ENCODE measurements at places on chromosomes 6 and 20.

- DNase-seq: no peak
These were observed 44.6 kb upstream of the NT5E start for GRCh38 chr6:85405175-85405852.

GRCh38 chr6:146914489-146915483 is 289.4 kb upstream of the STXBP5 start:
- DNase-seq: no peak

GRCh38 chr20:59925899-59926298 is 7.5 kb downstream of the SYCP2 start:
- DNase-seq: no peak

GRCh38 chr6:69974193-69974592 is 107.8 kb downstream of the COL19A1 start:
- DNase-seq: no peak

- DNase-seq: no peak
These were observed 86.8 kb downstream of the GJA1 start for GRCh38 chr6:121522265-121522664.

DNA sequence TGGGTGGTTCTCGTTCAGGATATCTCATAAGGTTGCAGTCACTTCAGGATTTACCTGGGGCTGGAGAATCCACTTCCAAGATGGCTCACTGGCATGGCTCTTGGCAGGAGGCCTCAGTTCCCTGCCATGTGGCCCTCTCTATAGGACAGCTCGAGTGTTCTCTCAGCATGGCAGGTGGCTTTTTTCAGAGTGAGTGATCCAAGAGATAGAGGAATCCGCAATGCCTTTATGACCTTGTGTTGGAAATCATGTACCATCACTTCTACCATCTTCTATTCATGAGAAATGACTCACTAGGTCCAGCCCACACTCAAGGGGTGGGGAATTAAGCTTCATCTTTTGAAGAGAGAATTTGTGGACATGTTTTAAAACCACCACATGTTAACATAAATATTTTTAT is 37.8 kb downstream of the PPP1R16B start:
- DNase-seq: peak; percentile 71

DNA sequence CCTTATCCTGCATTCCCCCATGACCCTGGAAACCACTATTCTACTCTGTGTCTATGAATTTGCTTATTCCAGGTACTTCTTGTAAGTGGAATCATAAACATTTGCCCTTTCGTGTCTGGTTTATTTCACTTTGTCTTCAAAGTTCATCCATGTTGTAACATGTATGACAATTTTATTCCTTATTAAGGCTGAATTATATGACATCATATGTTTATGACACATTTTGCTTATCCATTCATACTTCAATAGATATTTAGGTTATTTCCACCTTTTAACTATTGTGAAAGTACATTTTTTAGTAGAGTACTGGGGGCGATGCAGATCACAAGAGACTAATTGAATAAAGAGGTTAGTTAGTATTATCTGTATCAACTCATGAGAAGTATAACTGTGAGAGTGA is 591.6 kb downstream of the UTRN start:
- DNase-seq: no peak

- no peak for DNase-seq
These were observed 129.4 kb upstream of the AFDN start for GRCh38 chr6:167697316-167697715.

GRCh38 chr6:8707956-8708772 is 272.8 kb upstream of the SLC35B3 start:
- no peak for DNase-seq

GRCh38 chr6:53643481-53643965 is 22.0 kb downstream of the KLHL31 start:
- no peak for DNase-seq

- no peak for DNase-seq
These were observed 957.1 kb upstream of the EYS start for GRCh38 chr6:66664112-66664511.

- no peak for DNase-seq
These were observed 93.7 kb downstream of the DST start for GRCh38 chr6:56549014-56549413.

GRCh38 chr6:147837540-147837939 is 329.1 kb downstream of the SAMD5 start:
- DNase-seq: no peak

GRCh38 chr20:31869942-31870725 is at the start of the genes DUSP15 and TTLL9:
Gene DUSP15 (minus strand): TSS chr20:31870527. CDS start chr20:31870337, 190 bp downstream.
Gene TTLL9 (plus strand): TSS chr20:31870634. CDS start chr20:31871127, 493 bp downstream.
- no peak for DNase-seq

DNA sequence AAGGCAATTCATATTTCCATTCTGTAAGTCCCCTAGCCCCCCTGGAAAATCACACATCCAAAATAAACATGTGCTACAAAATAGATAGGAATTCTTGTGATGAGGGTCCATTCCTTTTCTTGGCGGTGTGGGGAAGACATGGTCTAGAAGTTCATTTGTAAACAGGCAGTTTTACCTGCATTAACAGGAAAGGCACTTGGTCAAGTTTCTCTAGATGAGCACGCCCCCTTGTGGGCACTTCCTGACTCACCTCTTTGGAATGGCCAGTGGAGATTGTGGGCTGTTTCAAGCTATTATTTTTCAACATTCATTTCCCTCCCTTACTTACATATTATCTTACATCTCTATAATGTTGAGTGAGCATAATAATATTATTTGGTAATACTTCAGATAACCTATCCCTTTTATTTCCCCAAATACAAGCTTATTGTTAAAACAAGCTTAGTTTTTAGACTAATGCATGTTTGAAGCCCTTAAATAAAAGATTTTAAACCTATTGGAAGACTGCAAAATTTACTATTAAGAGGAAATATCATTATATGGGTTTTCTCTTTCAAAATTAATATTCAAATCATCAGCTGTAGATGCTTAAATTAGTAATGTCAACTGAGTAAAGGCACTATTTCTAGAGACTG is 92.1 kb downstream of the TASP1 start:
- peak; percentile 65 for DNase-seq

DNA sequence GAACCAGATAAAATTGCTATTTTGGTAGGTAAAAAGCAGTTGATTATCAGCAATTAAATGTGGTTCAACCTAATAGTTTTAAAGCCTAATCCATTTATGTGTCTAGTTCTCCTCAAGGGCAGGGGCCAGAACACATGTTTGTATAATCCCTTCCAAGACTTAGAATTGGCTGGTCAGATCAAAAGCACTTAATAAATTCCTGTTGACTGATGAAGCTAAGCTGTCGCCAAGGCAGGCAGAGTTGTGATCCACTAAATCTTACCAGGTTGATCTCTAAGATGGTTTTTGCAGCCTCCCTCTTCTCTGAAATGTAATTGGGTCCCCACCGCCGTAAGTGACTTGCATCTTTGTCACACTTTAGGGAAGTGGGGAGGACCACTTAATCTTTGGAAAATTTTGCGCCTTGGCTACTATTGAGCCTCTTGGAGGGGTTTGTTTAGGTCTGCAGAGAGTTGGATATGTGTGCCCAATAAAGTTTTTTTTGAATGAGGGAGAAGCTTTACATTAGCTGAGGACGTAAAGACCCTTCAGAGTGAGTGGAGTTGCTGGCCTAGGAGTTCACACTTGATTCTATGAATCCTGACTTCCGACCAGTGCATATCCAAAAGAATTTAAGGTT is 65.9 kb downstream of the PHF20 start:
- DNase-seq: no peak

- no peak for DNase-seq
These were observed 203.6 kb upstream of the GMDS start for GRCh38 chr6:2448826-2449571.

GRCh38 chr20:52540509-52540908 is 348.9 kb upstream of the ZFP64 start:
- DNase-seq: no peak

- no peak for DNase-seq
These were observed 36.6 kb upstream of the SLC22A16 start for GRCh38 chr6:110512991-110513390.

GRCh38 chr6:49325891-49326290 is 137.2 kb downstream of the MMUT start:
- DNase-seq: no peak

DNA sequence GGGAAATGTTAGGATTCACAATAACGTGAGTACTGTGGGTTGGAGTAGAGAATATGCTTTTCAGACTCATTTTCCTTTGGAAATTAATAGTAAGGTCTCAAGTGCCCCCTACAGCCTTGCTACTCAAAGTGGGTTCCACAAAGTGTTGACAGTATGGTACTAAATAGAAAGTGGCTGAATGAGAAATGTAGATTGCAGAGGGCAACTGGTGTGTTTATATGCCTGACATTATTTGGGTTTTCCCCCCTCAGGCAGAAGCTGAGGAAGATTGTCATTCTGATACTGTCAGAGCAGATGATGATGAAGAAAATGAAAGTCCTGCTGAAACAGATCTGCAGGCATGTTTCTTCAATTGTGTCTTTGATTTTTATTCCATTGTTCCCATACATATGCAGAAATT is 5.6 kb downstream of the FBXO9 start:
- peak; percentile 10 for DNase-seq

- no peak for DNase-seq
These were observed 160.9 kb upstream of the SPTLC3 start for GRCh38 chr20:12847872-12848271.

DNA sequence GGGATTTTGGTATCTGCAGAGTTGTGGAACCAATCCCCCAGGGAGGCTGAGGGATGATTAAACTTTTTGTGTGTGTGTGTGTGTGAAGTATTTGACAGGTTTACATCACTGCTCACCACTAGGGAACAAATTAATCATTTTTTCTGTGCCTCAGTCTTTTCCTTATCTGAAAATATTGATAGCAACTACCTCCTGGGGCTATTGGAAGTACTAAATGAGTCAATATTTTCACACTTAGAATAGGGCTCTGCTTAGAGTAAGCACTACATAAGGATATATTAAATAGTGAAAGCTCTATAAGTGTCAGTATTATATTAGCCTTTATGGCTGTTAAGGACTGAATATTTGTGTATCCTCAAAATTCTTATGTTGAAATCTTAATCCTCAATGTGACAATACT is 155.2 kb upstream of the UST start:
- no peak for DNase-seq

- no peak for DNase-seq
These were observed 106.3 kb downstream of the STXBP5 start for GRCh38 chr6:147310521-147310920.

- peak; percentile 95 for DNase-seq
These were observed at the start of gene SYTL3 for GRCh38 chr6:158649289-158650143. Gene SYTL3 (plus strand): TSS chr6:158650054. CDS start chr6:158663269, 13,215 bp downstream.

DNA sequence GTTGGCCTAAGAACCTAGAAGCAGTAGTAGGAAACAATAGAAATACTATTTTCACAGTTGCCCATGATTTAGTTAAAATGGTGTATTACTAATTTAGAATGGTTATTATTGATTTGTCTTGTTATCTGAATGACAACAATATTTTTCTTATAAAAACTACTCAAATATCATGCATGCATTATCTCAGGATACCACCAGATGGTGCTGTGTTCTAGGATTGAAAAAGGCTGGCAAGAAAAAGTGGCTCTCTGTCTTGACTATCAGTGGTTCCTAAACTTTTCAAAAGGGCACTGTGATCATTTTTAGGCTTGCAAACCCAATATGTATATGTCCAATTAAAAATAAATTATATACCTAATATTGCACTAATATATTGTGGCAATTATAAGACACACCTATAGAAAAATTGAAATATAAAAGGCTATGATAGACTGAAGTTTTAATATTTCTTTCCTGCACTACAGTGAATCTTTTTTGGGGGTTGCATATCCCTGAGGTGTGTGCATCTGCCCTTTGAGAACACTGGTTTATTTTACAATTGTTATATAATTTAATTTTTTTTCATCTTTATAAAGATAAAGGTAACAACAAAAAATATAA is 131.7 kb upstream of the MLIP start:
- no peak for DNase-seq

- DNase-seq: no peak
These were observed 347.8 kb downstream of the CDKAL1 start for GRCh38 chr6:20882014-20882413.

GRCh38 chr6:113570641-113571040 is 286.5 kb upstream of the MARCKS start:
- no peak for DNase-seq

GRCh38 chr6:32614366-32615081 is 22.7 kb upstream of the HLA-DQA1 start:
- DNase-seq: no peak

DNA sequence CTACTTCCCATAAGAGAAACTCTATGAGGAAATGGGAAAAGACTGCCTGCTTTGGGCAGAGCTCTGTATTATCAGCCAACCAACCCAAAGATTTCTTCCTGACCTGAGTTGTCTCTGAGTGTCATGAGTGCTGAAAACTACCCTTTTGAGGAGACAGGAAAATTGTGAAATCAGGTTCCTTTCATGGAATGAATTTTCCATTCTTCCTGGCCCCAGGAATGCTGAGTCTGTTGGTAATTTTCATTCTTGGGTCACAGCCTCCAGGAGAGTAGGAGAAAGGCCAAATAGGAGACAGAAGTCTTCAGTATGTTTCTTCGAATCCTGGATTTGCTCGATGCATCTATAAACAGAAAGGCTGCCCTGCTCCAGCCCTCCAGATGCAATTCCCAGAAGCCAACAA is 53.6 kb downstream of the SCML4 start:
- no peak for DNase-seq

DNA sequence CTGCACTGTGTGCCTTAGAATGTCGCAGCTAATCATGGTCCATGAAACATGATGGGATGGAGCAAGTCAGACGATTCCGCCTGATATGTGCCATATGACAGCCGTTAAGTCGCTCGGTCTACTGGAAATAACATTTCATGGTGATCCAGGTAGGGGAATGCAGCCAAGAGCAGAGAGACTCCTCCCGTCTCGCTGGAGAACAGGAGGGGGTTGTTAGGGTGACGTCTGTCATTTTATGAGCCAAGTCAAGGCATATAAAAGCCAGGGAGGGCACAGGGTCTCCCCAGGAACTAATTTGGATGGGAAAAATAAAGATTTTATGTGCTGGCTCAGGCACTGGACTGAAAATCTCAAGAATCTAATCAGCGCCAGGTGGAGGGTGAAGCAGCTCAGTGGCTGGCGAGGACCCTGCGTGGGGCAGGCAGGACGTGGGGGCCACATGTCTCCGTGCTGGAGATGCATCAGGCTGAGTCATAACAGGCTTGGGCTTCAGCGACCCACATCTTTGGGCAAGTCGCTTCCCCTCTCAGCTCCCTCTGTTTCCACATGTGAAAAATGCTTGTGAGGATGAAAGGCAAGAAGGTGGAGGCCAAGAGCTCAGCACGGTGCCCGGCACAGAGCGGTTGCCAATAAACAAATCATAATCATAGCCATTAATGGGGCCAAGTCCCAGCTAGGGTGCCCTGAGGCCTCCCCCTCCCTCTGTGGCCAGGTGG is 234.6 kb downstream of the ANKRD60 start:
- DNase-seq: no peak

DNA sequence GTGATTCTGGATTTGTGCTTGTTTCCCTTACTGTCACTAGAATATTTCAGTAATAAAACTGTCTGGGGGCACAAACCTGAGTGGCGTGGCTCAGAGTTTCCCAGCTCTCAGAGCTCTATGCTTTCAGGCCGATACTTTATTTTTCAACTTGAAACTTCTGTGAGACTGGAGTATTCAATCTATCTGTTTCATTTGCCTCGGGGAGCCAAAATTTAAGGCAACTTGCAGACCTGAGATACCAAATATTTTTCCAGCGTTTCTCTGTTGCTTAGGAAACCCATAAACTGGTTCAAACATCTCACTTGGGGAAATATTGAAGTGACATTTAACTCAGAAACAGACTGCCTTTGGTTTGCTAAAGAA is 74.7 kb downstream of the SOBP start:
- no peak for DNase-seq

GRCh38 chr20:17662333-17663039 is 19.6 kb downstream of the RRBP1 start:
- no peak for DNase-seq

GRCh38 chr6:24019393-24019792 is 106.6 kb upstream of the NRSN1 start:
- no peak for DNase-seq

- no peak for DNase-seq
These were observed 23.0 kb upstream of the RBPJL start for GRCh38 chr20:45283551-45284057.
